ENCODE measurements at places on chromosomes 3 and 15.

DNA sequence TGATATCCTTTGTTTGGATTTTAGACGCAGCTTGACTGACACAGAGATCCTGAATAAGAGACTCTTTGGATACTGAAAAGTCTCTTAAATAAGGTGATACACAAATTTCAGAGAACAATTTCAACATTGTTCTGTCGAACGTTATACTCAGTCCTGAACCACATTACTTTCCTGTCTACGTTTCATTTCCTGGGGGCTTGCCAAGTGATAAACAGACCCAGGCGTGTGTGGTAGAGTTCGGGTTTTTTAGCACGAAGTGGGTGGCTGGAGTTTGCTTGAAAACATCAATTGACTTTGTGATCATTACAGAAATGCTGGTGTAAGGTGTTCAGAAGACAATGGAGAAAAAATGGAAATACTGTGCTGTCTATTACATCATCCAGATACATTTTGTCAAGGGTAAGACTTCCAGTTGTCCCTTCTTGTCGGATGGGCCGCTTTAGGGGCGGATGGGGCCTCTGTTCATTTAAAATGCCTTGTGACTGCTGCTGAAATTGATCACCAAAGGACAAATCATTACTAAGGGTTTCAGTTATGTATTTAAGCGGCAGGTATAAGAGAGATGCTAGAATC lies at the start of gene CD96:
CD96 (plus strand) TSS at position 287 of the 573 bp plus-strand sequence; CDS start at position 339, 52 bp downstream.
- no peak for DNase-seq

DNA sequence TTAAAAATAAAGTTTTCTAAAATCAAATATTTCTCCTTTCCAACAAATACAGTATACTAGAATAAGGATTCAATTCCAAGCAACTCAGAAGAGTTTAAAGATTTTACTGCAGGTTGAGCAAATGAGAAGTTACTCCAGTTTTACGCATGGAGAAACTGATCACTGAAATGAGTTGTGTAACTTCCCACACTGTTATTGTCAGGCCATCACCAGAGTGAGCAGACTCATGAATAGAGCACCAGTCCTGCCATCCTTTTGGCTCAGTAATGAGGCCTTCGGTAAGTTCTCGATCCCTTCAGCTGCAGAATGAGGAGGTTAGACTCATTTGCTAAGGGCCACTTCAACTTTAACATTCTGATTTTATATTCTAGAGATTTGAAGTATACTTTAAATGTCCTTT lies 48.1 kb downstream of the OSBPL10 start:
- no peak for DNase-seq

GRCh38 chr15:80820092-80820491 lies 40.9 kb downstream of the CEMIP start:
- no peak for DNase-seq

DNA sequence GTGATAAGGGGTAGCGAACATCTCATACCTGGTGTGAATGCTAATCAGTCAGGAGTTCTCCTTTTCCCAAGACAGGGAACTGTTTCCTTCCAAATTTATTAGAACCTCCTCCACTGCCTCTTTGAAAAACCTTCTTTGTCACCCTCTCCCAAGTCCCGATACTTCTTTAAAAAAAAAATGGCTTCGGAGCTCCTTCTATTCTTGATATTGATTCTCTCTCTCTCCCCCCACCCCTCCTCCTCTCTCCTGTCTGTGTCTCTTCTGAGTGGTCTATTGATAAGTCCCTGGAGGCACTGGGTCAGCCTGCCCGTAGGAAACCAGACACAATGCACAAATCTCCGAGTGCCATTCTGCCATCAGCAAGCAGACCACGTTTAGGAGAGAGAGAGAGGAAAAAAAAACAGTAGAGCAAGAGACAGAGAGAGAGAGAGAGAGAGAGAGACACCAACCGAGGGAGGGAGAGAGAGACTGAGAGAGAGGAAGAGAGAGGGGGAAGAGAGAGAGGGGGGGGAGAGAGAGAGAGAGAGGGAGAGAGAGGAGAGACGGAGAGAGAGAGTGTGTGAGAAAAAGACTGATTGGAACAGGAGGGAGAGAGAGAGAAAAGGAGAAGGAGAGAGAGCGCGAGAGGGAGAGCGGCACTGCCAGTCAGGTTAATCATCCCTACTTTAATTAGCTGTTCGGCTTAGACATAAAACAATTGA lies 160.9 kb downstream of the TIGIT start:
- no peak for DNase-seq

- DNase-seq: no peak
Observed at GRCh38 chr3:156271508-156271907, 151.1 kb downstream of the KCNAB1 start.

DNA sequence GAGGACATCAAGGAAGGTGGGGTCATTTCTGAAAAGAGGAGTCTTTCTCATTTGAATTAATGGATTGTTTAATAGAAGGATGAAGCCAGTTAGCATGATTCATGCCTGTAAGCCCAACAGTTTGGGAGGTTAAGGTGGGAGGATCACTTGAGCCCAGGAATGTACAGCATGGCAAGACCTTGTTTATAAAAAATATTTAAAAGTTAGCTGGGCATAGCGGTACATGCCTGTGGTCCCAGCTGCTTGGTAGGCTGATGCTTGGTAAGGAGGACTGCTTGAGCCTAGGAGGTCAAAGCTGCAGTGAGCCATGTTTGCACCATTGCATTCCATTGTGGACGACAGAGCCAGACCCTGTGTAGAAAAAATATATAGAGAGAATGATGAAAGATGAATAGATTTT lies 165.5 kb downstream of the ALCAM start:
- DNase-seq: no peak

DNA sequence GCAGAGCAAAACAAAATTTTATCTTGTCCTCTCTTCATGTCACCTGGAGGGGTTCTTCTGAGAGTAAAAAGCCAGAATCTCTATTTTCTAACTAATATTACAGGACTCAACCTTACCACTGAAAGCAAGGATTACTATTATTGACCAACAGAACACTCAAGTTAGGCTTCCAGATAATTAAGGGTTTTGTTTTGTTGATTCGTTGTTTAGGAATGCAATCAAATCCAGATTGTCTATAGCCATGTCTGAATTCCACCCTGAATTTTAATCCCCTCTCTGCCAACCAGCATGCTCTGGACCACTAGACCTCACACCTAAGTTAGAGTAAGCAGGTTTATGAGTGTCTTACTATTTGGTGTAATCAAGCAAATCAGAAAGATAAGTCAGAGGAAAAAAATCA lies 90.7 kb downstream of the PEAK1 start:
- no peak for DNase-seq

- DNase-seq: no peak
Observed at GRCh38 chr15:82641129-82641798, 5.9 kb downstream of the CPEB1 start.
